ENCODE measurements at places on chromosomes 4 and X.
A peak's percentile ranks its signal among the peaks of the same experiment; 100 is the strongest.

DNA sequence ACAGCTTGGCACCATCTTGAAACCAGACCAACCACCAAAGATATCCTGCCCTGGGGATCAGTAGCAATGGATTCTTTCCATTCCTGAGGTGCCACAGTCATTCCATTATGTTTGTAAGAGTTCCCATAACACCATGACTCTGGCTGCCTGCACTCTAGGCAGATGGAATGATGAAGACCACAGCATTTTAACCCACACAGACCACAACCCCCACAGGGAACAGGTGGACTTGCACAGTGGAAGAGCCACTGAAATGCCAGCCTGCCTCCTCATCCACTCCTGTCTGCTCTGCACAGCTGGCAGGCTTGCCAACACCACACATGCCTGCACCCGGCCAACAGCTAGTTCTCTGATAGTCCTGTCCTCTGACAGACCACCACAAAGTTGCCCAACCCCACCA is 2362.2 kb upstream of the AGA start:
- no peak for DNase-seq

DNA sequence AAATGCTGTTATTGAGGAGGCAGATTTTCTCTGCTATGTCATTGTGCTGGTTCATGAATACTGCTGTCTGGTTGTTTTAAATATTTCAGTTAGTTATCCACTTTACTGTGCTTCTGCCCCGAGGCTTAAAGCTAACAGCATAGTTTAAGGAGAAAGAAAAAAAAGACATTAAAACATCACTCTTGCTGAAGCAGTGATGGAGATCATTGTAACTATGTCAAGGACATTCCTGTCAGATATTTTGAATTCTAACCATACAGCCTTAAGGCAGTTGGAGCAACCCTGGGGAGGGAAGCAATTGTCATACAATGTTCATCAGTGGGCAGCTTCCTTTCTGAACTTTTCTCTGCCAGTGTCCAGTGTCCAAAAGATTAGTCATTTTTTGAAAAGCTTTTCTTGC is 199.0 kb upstream of the DDX53 start:
- DNase-seq: no peak

GRCh38 chr4:39037491-39037825 is 5.2 kb upstream of the TMEM156 start:
- peak; percentile 75 for DNase-seq

GRCh38 chr4:32145987-32146386 is 1425.8 kb downstream of the PCDH7 start:
- DNase-seq: no peak

DNA sequence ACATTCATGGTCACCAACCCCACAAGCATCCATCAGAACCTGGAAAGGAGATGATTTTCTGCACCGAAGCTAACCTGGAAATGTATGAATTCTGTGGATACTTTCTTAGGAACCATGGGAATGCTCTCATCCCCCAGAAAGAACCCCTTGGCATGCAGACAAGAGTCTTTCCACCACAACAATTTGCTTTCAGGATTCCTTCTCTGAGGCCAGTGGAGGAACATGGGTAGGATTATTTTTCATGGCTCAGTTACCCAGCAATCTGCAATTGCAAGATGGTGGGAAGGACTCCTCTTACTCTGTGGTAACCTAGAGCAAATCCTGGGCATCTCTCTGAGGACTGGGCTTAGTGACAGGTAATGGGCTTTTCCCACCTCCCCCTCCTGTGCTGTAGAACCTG is 131.9 kb upstream of the MSX1 start:
- no peak for DNase-seq

DNA sequence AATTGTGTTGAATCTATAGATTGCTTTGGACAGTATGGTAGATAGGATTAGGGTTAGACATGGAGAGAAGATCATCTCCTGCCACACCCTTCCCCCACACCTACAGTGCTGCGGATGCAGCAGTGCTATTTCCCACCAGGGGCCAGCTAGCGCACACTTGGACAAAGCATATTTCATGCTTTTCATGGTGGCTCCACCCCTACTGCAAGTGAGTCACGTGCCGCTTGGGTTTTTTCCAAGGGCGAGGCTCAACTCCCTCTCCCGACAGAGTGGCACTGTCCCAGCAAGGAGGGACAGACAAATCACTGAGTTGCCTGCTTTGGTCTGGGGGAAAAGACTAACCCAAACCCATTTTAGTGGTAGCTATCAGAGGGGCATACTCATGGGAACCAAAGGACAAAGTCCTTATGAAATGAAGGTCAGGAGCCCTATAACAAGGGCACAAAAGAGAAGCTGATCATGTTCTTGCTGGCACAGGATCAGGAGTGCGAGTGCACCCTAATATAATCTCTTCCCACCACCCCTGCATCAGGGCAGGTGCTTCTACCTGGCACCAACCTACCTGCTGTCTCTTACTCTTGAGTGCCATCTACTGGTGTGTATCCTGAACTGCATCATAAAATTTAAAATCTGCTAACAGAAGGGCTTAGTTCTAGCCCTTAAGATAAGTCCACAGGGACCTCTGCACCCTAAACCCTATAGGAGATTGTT is 55.1 kb upstream of the PGAM4 start:
- no peak for DNase-seq

- no peak for DNase-seq
Measured at GRCh38 chr4:142725886-142726285, 120.2 kb downstream of the INPP4B start.

- DNase-seq: no peak
Measured at GRCh38 chr4:171814545-171814944, 1.3 kb downstream of the GALNTL6 start.

DNA sequence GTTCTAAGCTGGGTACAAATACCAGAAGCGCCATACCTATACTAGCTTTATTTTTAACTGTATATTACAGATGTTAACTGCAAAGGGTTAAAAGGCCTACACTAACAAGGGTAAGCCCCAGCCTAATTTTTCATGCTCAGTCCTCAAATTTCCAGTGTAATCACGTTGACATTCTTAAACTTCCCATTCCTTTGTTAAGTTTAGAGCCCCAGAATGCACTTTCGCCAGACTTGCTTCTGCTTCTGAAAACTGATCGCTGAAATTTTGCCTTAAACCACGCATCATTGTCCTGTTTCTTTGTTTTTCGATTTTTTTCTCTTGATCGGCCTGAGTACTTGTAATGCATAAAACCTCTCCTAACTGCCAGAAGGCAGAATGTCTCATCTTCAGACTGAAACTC is 2141.9 kb upstream of the AGA start:
- DNase-seq: no peak

DNA sequence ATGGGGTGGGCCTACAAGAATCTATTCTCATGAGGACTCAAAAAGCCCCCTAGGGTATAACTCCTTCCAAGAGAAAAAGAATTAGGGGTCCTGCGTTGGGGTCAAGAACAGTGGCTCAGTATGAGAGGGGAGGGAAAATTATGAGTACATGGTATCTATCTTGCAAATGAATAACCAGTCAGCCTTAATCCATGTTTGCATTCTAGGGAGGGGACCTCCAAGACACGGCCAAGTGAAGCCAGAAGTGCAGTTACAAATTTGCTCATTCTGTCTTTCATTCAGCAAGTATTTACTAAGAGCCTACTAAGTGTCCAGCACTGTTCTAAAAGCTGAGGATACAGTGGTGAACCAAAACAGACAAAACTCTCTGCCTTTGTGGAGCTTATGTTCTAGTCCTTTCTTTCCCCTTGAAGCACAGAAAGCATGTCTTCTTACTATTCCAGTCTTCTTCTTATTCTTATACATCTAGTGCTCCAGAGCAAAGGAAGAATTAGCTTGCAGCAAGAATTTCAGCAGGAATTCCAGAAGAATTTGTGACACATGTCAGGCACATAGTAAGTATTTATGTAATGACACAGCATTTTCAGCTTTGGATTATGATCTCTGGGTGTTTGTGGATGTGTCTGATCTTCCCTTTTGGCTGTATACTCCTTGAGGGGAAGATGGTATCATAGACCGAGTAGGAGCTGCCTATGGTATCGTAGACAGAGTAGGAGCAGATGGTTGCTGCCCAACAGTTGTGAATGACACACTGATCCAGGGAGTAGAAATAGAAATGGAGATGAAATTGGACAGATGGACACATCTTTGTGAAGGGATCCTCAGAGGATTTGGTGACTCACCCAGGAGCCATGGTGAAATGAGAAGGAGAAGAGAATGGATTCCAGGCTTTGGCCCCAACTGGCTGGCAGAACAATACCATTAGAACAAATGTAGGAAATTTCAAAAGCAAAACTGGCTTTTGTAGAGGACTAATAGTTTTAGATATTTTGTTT is 75.9 kb downstream of the COQ2 start:
- DNase-seq: no peak

GRCh38 chrX:20968996-20969395 is 405.2 kb upstream of the CNKSR2 start:
- DNase-seq: no peak

GRCh38 chr4:73252001-73252400 is 6.6 kb downstream of the ANKRD17 start:
- DNase-seq: no peak

DNA sequence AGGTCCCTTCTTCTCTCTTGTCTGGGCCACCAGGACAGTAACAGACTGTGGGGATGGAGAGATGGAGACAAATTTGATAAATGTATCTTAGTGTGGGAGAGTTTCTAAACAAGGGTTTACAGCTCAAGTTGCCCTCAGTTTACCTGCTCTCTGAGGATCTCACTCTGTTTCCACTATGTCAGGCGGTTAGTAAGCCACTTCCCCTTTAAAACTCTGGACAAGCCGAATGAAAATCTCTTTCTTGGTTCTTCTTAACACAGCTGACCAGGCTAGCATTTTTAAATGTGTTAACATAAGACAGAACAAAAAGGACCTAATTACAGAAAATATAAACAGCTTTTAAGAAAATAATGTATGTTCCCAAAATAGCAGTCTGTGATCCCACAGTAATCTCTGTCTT is 2.9 kb upstream of the SCARB2 start:
- no peak for DNase-seq

GRCh38 chr4:80393970-80394250 is 58.4 kb downstream of the CFAP299 start:
- no peak for DNase-seq

DNA sequence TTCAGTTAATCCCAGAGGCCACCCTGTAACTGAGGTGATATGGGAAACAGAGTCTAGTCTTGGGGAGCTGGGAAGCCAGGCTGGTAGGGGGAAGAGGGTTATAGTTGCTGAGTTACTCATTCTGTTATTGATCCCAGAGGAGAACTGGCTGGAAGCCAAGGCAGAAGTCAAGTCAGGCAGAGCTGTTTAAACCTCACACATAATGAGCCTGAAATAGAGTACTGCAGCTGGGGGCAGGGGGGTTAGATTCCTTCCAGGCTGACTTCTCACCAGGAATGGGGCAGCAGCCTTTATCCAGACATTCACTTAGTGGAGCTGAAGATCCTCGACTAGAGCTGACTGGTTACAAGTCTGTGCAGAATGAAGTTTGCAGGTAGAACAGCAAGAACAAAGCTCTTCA is 144.9 kb downstream of the C4orf33 start:
- no peak for DNase-seq

DNA sequence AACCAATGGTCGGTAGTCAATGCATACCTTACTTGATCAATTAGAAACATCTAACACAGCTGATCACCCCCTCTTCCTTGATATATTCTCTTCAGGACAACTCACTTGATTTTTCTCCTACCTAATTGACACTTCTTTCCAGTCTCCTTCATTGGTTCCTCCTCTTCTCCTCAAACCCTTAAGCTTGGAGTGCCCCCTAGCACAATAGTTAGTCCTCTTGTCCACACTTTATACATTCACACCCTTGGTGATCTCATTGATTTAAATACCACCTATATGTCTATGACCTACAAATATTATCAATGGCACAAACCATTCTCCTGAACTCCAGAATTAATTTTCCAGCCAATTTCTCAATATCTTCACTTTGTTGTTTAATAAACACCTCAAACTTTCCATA is 724.0 kb downstream of the ADGRL3 start:
- DNase-seq: no peak

GRCh38 chr4:165191348-165191656 is 16.1 kb upstream of the KLHL2 start:
- no peak for DNase-seq

- no peak for DNase-seq
Measured at GRCh38 chr4:40241941-40242340, 45.1 kb downstream of the RHOH start.

- no peak for DNase-seq
Measured at GRCh38 chr4:147815741-147816140, 83.9 kb downstream of the ARHGAP10 start.

DNA sequence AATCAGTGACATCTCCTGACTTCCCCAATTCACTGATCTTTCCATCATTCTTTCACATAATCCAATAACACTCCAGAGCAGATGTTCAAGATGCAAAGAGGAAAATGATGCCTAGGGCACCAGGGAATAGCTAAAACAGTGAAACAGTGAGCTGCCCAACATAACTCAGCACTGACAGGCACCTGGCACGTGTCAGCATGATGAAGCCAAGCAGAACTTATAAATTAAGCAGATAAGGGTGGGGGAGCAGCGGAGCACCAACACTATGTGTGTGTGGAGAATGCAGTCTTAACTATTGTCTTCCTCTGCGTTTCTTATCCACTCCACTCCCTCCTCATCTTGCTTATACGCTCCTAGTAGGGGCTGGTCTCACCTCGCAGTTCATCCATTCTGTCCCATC is 89.4 kb downstream of the AMMECR1 start:
- DNase-seq: no peak

DNA sequence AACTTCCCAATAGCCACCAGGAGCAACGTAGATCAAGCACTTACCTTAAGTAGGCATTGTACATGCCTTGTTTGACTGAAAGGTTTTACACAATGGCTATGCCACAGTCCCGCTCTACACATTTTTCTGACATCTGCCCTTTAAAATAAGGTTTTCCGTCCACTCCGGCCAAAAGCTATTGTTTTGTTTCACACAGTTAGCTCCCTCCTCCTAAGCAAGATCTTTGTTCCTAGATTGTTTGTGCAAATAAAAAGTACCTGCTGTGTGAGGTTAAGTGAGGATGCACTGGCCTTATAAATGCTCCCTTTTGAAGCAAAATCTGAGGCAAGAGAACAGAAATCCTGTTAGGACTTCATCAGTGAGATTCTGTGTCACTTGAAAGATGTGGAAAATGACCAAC is 11.8 kb downstream of the SCD5 start:
- no peak for DNase-seq

Measured in foreskin keratinocyte (primary cell).